GM12864 (cell line): ENCODE measurements at places on chromosomes 5 and 9.

GRCh38 chr5:155434681-155435080 lies 421.1 kb downstream of the KIF4B start:
- no peak for DNase-seq

DNA sequence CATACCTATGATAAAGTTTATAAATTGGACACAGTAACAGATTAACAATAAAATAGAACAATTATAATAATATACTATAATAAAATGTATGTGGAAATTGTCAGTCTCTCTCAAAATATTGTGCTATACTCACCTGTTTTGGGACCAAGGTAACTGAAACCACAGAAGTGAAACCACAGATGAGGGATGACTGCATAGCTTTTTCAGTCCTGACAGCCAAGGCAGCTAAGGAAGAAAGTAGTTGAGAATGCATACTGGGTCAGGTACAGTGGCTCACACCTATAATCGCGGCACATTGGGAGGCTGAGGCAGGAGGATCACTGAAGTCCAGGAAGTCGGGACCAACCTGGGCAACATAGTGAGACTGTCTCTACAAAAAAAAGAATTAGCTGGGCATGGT lies 8.9 kb downstream of the SRP19 start:
- DNase-seq = peak; percentile 15

DNA sequence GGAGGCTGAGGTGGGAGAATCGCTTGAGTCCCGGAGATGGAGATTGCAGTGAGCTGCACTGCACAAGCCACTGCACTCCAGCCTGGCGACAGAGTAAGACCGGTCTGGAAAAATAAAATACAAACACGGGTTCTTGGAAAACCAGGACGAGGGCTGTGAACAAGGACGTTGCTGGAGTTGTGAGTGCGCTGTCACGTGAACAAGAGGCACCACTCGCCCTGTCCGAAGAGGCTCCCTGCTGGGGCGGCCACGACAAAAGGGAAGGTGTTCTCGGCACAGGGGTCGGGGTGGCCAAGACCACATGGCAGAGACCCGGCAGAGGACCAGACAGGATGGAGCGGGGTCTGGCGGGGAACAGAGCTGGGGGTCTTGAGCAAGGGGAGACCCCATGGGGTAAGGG lies 30.6 kb upstream of the UBAC1 start:
- DNase-seq = no peak

- no peak for DNase-seq
These were observed 177.8 kb upstream of the STK32A start for GRCh38 chr5:147057051-147057450.

DNA sequence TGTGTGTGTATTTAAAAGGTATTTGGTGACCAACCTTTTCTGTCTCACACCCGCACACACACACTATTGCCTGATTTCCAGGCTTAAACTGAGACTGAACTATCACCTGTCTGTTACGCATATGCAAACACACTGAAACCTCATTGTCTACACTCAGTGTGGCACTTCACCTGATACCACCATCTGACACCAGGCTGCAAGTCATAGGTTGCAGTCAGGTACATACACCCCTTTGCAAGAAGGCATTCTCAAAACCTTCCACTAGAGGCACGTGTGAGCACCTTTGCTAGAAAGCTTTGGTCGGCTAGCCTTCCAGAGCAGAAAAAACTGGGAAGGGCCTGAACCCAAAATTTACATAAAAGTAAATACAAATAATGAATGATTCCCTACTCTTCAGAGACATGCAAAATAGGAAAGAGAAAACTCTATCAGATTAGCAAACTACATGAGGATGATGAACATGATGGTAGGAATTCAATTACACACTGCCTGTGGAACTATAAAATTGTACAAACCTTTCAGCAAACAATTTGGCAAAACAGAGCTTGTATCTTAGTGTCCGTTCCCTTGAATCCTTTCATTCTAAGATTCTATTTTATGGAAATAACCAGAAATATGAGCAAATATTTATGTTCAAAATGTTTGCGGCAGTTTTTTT lies 5.9 kb upstream of the FOXD1 start:
- no peak for DNase-seq

DNA sequence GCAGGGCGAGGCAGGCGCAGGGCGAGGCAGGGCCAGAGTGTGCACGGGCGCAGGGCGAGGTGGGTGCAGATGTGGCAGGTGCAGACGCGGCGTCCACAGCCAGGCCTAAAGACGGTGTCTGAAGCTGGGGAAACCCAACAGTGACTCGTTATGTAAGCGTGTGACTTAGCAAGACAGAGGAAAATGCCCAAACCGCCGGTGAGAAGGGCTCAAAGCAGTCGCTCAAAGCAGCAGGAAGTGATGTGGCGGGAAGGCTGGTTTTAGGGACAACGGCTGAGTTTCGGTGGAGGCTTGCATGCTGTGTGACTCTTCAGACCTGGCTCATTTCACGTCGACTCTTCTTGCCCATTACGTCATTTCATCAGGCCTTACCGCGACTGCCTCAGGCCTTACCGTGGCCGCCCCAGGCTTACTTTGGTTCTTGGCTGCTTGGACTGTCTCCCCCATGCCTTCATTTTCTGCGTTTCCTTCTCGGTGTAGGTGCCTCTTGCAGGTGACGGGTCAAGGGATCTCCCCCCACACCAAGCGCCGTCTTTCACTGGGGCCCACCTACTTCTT lies 50.5 kb upstream of the EXOC3 start:
- DNase-seq = peak; percentile 90

- no peak for DNase-seq
These were observed 10.1 kb upstream of the GRIA1 start for GRCh38 chr5:153480401-153480800.

DNA sequence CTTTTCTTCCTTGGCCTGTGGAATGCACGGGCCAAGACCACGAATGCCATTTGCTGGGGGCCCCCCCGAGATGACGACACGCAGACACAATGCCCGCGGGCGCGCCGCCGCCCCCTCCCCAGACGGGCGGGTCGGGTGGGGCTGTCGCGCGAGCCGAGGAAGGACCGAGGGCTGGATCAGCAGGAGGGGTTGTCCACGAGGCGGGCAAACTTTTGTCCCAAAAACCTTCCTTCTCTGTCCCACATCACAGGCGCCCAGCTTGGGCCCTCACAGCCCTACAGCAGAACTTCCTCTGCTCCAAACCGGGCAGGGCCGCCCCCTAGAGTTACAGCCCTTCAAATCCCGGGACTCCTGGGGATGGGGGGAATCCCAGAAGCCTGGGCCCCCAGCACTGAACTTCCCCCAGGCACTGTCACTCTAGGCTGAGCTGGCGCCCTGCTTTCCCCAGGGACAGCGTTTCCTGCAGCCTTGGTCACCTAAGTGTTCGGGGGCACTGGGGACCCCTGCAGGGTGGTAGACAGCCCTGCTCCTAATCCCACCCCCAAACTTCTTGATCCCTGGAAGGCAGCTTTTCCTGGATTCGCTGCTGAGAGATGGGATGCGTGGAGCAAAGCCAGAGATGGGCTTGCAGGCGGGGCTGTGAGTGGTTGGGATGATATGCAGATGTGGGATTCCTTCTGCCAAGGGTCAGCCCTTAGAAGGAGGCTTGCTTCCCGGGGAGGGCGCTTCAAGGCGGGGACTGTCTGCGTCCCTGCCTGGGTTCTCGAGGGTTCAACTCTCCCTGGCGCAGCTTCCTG lies 980 bp downstream of the COL5A1 start:
- no peak for DNase-seq

GRCh38 chr9:6024035-6024554 lies 8.7 kb upstream of the RANBP6 start:
- no peak for DNase-seq

DNA sequence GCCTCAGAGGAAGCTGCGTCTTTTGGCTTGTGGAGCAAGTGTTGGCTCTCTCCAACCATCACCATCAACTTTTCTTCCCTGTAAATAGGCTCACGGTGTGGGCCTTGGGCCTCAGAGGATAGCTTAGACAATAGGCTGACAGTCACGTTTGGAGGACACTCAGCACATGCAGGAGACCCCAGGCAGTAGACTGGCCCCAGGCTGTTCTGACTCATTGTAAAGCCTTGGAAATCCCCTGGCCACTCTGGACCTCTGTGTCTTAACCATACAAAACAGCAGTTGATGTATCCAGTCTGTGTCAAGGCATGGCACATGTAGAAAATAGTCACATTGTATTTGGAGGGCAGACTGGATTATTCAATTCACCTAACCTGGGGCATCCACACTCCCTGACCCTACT lies 18.6 kb downstream of the CD74 start:
- no peak for DNase-seq

DNA sequence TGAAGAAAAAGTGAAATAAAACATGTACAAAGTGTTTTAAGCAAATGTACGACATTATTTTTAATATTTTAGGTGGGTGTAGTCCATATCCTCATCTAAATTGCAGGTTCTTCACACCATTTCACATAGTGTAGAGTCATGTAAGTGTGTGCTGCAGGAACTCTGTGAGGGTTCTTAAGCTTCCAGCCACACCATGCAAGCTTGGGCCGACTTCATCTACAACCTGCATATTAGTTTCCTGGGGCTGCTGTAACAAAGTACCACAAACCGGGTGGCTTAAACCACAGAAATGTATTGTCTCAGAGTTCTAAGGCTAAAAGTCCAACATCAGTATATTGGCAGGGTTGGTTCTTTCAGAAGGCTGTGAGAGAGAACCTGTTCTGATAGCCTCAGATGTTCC lies 10.2 kb downstream of the PAM start:
- DNase-seq = no peak

GRCh38 chr5:111892949-111893348 lies 136.0 kb upstream of the NREP start:
- DNase-seq = no peak

DNA sequence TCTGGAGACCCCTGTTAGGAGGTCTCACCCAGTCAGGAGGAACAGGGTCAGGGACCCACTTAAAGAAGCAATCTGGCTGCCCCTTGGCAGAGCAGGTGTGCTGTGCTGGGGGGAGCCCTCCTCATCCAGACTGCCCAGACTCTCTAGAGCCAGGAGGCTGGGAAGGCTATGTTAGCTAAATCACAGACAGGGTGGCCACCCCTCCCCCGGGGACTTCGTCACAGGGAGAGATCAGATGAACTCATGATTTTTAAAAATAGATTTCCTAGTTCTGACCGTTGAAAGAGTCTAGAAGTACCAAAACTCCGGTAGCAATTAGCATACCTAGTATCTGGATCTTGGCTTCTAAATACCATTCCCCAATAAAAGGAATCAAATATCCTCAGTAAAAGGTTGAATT lies 35.0 kb upstream of the FOXB2 start:
- DNase-seq = no peak

GRCh38 chr9:96674906-96675538 lies 19.9 kb upstream of the PRXL2C start:
- DNase-seq = no peak

- no peak for DNase-seq
These were observed 273.1 kb downstream of the GABRB2 start for GRCh38 chr5:161273410-161273809.

- DNase-seq = no peak
These were observed 1.5 kb downstream of the NDFIP1 start for GRCh38 chr5:142110046-142110531.

DNA sequence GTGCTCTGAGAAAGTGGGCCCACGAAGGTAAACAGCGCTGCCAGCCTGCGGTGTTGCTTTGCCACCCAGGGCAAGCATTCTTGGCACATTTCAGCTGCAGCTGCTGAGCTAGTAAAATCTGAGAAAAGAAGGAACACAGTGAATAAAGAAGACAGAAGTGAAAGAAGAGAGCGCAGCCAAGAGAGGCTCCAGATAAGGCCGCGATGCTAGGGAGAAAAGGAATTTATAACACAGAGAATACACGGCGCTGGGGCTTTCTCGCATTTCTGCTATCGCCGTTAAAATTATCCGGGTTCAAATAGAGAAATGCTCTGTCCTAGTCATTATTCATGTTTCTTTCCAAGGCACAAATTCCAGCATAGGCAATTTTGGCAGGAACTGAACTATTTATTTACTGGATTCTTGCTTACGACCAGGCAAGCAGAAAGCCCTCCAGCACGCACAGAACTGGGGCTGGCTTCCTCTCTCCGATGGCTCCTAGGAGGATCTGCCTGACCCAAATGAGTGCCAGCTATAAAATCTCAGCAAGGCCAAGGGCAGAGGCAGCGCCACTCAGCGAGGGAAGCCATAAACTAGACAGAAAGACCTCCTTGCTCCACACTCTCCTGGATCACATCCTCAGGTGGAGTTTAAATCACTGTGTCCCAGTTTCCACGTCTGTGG lies 111.2 kb downstream of the ATPSCKMT start:
- no peak for DNase-seq

- no peak for DNase-seq
These were observed 414.8 kb upstream of the CCNH start for GRCh38 chr5:87827539-87827938.

GRCh38 chr9:68851657-68852056 lies 146.6 kb downstream of the PIP5K1B start:
- DNase-seq = no peak

- no peak for DNase-seq
These were observed 8.9 kb upstream of the NKX2-5 start for GRCh38 chr5:173243831-173244305.

GRCh38 chr5:95624368-95624767 lies 4.5 kb downstream of the GPR150 start:
- no peak for DNase-seq

- DNase-seq = no peak
These were observed 392.2 kb upstream of the KLF4 start for GRCh38 chr9:107881626-107882300.

DNA sequence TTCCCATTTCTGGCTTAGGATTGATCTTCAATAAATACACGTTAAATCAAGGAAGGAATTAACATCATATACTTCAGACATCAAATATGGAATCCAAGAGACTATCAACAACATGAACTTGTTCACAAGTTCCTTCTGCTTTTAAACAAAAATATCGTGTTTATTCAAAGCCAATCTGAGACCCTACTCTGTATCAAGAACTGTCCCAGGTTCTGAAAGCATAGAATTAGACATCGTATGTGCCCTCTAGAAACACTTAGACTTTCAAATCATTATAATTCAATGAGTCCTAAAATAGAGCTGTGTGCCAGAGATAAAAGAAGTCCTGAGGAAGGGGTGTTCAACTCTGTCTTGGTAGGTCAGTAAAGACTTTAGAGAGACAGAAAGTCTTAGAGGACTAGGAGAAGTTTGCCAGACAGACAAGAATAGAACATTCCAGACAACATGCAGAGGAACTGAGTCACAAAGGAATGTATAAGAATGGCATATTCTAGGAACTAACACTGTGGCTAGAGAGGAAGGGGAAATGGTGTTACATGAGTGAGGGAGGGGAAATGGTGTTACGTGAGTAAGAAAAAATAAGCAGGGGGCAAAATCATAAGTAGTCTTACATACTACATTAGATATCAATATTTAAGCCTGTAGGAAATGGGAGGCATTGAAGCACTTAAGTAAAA lies 2.9 kb downstream of the TPD52L3 start:
- no peak for DNase-seq

DNA sequence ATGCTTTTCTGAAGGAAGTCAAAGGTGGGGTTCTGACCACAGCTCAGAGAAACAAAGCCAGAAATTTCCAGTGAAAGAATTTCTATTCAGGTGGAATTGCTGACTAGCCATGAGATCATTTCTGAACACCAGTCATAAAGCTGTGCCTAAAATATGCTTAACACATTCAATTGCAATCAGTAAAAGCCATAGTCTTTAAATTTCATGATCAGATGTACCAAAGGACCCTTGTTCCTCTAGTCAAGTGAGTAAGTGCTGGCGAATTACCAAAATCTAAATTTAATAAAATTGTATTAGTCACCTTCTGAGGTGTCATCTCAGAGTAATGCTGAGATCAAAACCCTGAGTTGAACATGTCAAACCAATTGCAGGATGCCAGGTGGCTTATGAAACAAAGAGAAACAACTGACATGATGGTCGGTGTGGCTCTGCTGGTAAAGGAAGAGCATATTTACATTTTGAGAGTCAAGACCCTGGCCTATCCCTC lies 334.2 kb upstream of the CCNH start:
- no peak for DNase-seq

GRCh38 chr9:94908011-94908563 lies 181.6 kb downstream of the AOPEP start:
- no peak for DNase-seq
